ENCODE measurements at places on chromosomes 5 and 9.

DNA sequence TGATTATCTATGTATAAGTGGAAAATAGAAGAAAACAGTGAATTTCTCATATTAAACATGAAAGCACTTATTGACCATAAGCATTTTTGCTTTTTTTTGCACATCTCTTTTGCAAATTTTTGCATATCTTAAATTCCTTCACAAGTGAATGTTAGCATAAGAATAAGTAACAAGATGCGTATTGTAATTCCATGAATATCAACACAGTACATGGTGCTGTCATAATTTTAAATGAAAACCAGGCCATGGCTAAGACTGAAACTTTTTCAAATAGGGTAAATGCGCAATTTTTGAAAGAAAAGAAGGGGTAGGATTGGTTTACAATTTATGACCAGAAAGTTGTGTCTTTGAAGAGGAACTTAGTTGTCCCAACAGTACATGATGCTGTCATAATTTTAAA, 17.0 kb downstream of the FAM13B start:
- no peak for DNase-seq

GRCh38 chr5:80101993-80102392, 66.8 kb downstream of the THBS4 start:
- no peak for DNase-seq

DNA sequence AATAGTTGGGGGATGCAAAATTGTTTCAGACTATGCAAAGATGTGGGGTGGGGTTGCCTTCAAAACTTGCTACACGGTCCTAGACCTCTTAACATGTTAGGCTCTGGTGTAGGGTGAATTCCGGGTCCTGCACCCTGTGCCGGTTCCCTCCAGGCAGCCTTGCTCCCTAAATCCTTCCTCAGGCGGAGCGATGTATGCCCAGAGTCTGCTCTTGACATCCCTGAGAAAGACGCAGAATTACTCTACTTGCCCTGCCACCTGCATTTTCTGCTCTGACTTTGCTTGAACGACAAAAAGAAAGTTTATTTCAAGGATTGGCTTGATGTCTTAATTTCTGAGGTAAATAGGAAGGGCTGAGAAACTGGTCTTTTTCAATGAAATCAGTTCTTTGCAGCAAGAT, 691 bp downstream of the THBS4 start:
- no peak for DNase-seq

- DNase-seq = no peak
These were observed 8.8 kb downstream of the KCNV2 start for GRCh38 chr9:2725898-2726649.

- DNase-seq = no peak
These were observed 143.2 kb upstream of the TRIM32 start for GRCh38 chr9:116543731-116544400.

GRCh38 chr5:170311511-170312300, 14.1 kb upstream of the LCP2 start:
- DNase-seq = no peak

DNA sequence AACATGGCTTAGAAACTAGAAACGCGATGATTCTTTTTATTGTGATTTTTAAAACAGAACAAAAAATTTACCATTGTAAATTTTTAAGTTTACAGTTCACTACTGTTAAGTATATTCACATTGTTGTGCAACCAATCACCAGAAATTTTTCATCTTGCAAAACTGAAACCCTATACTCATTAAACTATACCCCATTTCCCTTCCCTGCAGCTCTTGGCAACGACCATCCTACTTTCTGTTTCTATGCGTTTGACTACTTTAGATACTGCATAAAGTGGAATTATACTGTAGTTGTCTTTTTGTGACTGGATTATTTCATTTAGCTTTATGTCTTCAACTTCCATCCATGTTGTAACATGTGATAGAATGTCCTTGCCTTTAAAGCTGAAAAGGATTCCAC, 52.5 kb downstream of the SPOCK1 start:
- no peak for DNase-seq

- DNase-seq = no peak
These were observed 181.7 kb upstream of the S1PR3 start for GRCh38 chr9:88809355-88810161.

- no peak for DNase-seq
These were observed 138.8 kb upstream of the WWC1 start for GRCh38 chr5:168152660-168153059.

DNA sequence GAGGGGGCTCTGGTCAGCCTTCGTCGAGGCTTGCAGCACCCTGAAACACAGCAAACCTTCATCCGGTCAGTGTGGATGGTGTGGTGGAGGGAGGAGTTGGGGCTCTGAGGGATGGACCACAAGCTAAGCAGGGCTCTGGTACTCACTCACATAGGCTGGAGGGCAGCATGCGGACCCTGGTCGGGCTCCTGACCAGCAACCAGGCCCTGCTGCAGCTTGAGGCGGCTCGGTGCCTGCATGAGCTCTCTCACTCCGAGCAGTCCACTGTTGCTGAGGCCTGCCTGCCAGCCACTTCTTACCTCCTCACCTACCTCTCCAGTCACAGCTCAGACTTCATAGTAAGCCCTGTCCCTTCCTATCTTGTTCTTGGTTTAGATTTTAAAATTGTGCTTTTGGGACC, 2.5 kb downstream of the TMCO6 start:
- no peak for DNase-seq

DNA sequence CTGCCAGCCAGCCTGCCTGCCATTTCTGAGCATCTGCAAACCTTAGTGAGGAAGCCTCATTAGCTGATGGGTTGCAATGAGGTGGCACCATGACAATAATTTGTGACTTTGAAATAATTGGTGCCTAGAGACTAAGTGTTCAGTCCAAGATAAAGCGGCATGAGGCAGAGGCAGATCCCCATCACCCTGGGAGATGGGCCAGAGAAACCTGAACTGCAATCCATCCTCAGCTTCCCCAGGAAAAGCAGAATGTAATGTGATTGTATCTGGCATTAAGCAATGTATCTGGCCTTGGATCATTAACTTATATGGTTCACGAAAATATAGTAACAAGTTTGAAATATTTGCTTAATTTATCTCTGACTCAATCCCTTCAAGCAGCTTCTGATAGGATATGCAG, 101.0 kb downstream of the SPOCK1 start:
- no peak for DNase-seq

GRCh38 chr5:142746532-142747433, 23.4 kb upstream of the ARHGAP26 start:
- no peak for DNase-seq

GRCh38 chr5:10600626-10601245, 36.9 kb downstream of the ANKRD33B start:
- no peak for DNase-seq

DNA sequence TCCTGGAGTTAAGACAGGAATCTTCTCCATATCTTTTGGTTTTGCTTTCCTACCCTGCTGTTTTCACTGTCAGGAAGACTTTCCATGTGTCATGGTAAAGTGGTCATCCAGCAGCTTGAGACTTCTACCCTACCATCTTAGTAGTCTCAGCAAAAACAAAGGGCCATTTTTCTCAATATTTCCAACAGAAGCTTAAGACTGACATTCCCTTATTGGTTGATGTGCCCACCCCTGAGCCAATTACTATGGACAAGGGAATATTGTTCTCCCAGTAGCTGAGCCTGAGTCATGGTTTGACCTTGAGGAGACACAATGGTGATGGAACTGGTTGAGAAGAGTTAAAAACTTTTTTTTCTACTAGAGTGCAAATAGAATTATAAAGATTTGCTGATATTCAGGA, 105.6 kb downstream of the CSNK1G3 start:
- DNase-seq = no peak

DNA sequence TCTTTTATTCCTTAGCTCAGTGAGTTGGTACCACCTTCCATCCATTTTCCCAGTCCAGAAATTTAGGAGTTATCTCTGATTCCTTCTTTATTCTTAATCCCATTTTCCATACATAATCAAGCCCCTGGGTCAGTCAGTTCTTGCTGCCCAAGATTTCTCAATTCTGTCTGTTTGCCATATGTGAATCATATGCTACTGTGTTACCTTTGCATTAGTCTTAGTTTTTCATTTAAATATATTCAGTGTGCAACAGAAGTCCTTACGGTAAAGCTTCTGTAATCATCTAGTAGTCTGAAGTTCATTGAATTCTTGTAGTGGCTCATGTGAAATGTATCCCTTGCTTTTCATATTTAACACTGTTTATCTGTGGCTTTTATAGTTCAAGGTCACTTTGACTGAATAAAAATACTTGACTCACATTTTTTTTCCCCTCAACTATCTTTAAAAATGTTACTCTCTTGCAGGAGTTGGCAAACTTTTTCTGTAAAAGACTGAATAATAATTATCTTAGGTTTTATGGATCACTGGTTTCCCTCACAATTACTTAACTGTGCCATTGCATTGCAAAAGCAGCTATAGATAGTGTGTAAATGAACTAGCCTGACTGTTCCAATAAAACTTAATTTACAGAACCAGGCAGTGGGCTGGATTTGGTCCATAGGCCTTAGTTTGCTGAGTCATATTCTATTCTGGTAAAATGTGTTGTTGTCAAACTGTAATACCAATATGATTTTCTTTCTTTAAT, 6.9 kb downstream of the KIAA1958 start:
- no peak for DNase-seq

DNA sequence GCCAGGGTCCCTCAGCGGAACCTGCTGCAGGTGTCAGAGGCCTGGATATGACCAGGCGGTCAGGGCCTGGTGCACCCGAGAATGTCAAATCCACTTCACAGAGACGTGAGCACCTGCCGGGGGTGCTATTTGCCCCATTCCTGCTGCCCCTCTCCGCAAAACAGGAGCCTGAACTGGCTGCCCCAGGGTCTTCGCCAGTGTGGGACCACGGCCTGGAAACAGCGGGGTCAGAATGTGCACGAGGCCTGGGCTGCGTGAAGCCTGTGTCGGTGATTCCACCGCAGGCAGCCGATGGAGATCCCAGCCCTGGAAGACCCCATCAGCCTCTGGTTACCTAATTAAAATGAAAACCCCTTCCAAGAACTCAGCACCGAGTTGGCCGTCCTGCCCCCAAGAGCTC, 41.2 kb upstream of the TMEM250 start:
- no peak for DNase-seq

DNA sequence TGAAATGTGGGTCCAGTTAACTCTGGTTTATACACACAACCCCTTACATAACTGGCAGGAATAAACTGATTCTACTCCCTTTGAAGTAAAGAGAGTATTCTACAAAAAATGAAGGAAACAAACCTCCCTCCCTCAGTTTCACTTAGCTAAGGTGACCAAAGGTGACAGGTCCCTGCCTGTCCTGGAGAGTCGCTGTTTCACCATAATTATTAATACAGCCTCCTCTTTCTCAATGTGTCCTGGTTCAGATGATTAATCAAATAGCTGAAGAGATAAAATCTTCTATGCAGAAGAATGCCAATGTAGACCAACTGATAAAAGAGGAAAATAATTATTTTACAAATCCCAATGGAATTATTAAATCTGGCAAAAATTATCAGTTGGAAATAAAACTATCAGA, 163.7 kb upstream of the GNA14 start:
- no peak for DNase-seq

- DNase-seq = no peak
These were observed 134.3 kb downstream of the MEF2C start for GRCh38 chr5:88748666-88749065.

- no peak for DNase-seq
These were observed 27.9 kb downstream of the CCT5 start for GRCh38 chr5:10277773-10278630.

GRCh38 chr5:113495422-113495841, 7.2 kb upstream of the MCC start:
- no peak for DNase-seq

GRCh38 chr5:148072207-148072606, 8.4 kb downstream of the SPINK5 start:
- no peak for DNase-seq

GRCh38 chr9:35907711-35908503, 1.4 kb upstream of the SPAAR start:
- DNase-seq = no peak

DNA sequence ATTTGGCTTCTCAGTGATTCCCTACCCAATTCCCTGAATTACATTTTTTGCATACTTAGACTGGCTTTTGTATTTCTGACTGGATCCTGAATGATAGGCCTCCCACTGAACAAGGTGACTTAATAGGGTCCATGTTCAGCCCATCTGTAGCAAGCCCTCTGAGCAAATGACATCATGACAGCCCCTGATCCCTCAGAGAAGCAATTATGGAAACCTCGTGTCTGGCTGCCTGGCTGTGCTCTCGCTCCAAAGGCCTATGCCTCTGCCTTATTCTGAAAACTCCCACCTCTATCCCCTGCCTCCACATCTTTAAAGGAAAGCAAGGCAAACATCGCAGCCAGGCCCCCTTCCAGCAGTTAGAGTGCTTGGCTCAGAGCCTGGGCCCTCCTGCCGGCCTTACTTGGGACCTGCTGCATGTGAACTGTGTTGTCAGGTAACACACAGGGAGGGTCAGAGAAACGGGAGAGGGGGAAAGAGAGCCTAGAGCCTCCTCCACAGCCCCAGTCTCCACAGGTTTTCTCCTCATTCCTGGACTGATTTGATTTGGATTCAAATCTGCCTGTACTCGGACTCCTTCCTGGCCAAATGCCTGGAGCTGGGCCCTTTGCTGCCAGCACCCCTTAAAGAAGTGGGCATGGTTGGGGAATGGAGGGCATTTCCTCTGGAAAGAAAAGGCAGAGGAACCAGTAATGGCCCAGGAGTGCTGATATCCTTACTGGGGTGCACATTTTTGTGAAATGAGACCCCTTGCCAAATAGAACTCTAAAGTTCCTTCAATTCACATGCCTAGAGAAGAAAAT, 3.8 kb downstream of the DCANP1 start:
- no peak for DNase-seq

DNA sequence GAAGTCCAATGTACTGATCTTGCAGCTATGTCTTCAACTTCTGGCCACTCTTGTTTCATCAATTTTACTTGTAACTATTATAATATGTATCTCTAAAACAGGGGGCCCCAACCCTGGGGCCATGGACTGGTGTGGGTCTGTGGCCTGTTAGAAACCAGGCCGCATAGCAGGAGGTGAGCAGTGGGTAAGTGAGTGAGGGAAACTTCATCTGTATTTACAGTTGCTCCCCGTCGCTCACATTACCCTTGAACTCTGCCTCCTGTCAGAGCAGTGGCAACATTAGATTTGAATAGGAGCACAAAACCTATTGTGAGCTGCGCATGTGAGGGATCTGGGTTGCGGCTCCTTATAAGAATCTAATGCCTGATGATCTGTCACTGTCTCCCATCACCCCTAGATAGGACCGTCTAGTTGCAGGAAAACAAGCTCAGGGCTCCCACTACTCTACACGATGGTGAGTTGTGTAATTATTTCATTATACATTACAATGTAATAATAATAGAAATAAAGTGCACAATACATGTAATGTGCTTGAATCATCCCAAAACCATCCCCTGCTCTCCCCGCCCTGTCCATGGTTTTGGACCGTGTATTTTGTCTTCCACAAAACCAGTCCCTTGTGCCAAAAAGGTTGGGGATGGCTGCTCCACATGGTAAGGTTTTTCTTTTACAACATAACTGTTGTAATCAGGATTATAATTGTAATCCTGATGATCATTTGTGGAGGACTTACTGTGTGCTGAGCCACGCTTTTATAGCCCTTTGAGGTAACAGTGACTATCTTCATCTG, 26.9 kb upstream of the SH3PXD2B start:
- DNase-seq = no peak

DNA sequence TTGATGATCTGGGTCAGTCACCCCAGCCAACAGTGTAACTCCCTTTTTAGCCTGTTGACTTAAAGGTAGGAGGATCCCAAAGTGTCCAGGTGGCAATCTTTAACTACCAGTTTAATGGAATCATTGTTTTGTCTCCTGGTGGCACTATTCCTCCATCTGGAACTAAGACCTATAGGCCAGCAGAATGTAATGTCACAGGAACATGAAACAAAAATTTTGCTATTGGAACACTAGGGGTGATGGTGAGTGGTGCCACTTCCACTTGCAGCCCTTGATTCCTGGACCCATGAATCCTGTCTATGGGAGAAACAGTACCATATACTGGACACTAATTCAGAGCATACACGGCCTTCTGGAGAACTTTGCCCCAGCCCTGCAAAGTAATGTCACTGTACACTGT, 219.5 kb upstream of the RASA1 start:
- DNase-seq = no peak

All from stimulated activated CD4-positive, alpha-beta T cell treated with anti-CD3 and anti-CD28 coated beads, Interleukin-12 subunit alpha, Interleukin-12 subunit beta, amount 100 ng/mL, for 4 hours (primary cell).